ENCODE measurements at places on chromosomes 4 and X. TPM values are rescaled to one million over a fixed set of nuclear protein-coding genes. Genes with fewer than 3 reads are reported as not detected.

GRCh38 chr4:155047755-155048154, 160.7 kb upstream of the NPY2R start:
- DNase-seq: no peak

- no peak for DNase-seq
Observed at GRCh38 chr4:67573193-67573592, 14.7 kb downstream of the STAP1 start.

- no peak for DNase-seq
Observed at GRCh38 chr4:128608006-128608405, 201.5 kb upstream of the JADE1 start.

GRCh38 chr4:8348071-8348470, 78.5 kb downstream of the HTRA3 start:
- no peak for DNase-seq

BST1 gene
- total RNA-seq: 10.2 TPM

PLAC8 gene
- 0.48 TPM for total RNA-seq

VMA21 gene
- total RNA-seq: 19.4 TPM

SLC38A5 gene
- total RNA-seq: 4.9 TPM

CCDC120 gene
- total RNA-seq: 1.3 TPM

POU4F2 gene
- total RNA-seq: not detected

Data from right atrium auricular region (tissue), 2 donors.